Right ventricle myocardium inferior (tissue), 1 donor: ENCODE measurements at places on chromosomes 1 and 21.

DNA sequence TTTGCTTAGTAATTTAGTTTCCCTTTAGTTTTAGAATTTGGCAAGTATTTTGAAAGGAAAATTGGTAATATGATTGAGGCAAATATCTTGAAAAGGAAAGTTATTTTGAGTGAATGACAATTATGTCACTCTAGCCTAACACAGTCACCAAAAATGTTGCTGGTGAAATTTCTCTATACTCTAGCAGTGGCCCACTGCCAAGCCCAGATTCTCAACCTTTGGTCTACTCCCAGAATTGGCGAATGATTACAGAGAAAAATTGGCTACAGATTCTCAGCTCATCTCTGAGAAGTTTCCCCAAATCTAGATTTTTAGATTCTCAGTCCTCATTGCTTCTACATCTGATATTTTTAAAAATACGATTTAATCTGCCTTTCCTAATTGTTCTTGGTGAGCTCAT, 84.9 kb downstream of the PIGK start:
- no peak for DNase-seq

GRCh38 chr1:169047074-169047473, 59.4 kb upstream of the ATP1B1 start:
- DNase-seq = no peak

DNA sequence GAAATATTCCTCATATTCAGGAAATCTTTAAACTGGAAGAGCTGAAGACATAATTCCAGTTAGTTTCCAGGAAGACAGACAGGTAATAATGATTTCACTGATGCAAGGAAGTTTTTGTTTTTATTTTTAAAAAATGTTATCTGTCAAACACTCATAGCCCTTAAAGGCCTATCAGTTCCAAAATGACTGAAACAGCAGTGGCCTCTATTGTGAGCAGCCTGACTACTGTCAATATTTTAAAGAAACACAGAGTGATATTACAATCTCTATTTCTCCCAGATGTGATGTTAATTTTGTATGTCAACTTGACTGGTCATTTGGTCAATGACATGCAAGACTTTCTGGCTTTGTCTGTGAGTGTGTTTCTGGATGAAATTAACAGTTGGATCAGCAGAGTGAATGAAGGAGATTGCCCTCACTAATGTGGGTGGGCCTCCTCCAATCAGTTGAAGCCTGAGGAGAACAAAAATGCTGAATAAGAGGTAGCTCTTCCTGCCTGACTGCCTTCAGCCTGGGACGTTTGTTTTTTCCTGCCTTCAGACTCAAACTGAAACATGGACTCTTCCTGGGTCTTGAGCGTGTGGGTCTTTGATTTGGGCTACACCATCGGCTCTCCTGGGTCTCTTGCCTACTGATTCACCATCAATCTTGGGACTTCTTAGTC, 31.3 kb upstream of the SLC30A10 start:
- no peak for DNase-seq

- no peak for DNase-seq
Observed at GRCh38 chr21:41601573-41602368, 93.8 kb upstream of the TMPRSS2 start.

DNA sequence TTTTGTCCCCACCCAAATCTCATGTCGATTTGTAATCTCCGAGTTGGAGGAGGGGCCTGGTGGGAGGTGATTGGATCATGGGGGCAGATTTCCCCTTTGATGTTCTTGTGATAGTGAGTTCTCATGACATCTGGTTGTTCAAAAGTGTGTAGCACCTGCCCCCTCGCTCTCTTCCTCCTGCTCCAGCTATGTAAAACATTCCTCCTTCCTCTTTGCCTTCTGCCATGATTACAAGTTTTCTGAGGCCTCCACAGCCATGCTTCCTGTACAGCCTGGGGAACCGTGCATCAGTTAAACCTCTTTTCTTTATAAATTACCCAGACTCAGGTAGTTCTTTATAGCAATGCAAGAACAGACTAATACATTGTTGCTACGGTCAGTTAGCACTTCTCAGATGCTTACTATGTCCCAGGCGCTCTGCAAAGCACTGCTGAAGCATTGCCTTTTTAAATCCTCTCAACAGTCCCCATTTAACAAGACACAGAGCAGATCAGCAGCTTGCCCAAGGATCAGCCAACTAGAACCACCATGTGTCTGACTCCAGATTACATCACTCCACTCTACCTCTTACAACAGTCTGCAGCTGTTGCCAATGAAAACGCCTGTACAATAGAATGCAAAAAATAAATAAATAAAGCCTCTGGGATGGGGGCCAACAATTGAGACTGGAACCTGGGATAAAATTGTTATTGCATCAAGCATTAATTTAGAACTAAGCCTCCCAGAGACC, 52.4 kb upstream of the USP1 start:
- DNase-seq = no peak

DNA sequence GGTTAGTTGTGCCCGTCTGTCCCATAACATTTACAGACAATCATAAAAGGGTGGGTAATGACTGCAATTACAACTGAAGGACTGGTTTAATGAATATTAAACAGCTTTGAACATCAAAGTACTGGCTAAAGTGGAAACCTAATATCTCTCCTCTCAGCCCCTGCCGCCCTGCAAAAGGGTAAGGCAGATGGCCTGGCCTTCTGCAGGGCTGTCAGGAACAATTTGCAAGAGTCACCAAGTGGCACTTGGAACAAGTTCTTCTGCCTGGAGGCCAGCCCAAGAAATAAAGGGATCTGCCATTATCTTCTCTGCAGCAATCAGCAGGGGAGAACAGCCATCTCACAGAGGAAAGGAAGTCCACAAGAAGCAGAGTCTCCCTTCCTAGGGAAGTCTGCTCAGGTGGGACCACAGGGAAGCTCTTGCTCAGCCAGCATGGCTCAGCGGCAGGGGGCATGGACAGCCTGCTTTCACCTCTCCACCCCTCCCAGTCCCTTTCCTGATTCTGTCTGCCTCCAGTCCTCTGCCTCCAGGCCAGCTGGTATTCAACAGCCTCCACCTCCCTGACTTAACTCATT, 96.1 kb downstream of the TRABD2B start:
- no peak for DNase-seq

GRCh38 chr1:206672011-206672688, 12.6 kb upstream of the MAPKAPK2 start:
- DNase-seq = no peak

- DNase-seq = no peak
Observed at GRCh38 chr1:208009303-208009702, 98.4 kb upstream of the CD34 start.

DNA sequence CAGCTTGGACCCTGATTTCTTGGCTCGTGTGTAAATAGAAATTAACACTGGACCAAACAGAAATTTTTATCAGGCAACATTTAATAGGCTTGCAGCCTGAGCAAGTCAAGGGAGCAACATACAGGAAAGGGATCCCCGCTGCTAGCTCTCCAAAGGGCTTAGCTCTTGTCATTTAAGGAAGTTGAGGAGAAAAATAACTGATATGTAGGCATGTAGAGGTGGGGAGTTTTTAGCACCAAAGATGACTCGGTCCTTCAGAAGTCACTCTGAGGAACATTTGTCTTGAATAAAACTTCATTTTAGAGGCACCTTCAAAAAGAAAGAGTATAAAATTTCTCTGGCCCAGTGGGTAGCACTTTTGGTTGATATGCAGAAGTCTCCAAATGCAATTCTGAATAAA, 27.1 kb downstream of the GBP2 start:
- no peak for DNase-seq

- no peak for DNase-seq
Observed at GRCh38 chr1:43912607-43913006, 21.0 kb upstream of the ARTN start.

DNA sequence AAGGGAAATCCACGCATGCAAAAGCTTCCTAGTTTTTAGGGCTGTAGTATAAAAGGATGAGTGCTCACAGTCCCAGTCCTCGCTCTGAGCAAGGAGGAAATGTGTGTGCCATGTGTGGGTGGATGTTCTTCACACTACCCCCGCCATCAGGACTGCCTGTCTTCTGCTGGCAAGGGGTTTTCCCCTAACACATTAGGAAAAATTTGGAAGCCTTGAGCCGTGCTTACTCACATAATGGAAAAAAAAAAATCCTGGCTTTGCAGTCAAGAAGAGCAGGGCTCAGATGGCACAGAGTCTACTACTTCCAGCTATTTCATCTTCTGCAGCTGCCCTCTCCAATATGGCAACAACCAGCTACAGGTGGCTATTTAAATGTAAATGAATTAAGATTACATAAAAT, 363.1 kb downstream of the PLPP3 start:
- DNase-seq = no peak

GRCh38 chr1:158666037-158666436, 20.5 kb downstream of the SPTA1 start:
- peak; percentile 55 for DNase-seq

DNA sequence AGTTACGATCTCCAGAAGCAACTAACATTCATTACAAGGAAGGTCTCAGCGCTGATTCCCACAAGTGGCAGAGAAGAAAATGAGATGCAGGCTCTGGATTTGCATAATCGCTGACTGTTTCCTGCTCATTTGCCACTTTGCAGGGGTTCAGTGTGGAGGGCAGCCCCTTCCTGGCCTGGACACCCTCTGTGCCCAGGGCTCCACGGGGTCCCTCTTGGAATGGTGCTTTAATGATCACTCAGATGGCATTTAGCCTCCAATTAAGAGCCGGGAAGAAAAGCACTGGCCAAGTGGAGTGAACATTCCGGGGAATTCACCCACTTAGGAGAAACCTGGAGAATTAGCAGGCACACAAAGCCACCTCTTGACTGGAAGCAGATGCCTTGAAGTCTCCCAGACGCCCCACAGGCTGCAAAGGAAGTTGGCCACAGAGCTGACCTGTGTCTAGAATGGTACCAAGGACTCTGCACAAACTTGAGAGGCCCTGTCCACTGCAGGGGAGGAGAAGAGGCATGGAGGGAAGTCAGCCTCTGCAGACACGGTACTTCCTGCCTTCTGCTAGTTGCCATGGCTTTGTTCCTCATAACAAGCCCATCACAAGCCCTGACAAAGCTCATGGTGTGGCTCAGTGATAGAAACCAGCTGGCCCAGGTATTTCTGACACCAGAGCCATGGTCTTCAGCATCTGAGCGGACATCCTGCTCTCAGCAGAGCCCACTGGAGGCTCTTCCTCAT, 157.2 kb downstream of the KAZN start:
- no peak for DNase-seq

- DNase-seq = no peak
Observed at GRCh38 chr1:151905070-151905442, 4.3 kb downstream of the THEM4 start.

GRCh38 chr21:32599091-32599490, 13.1 kb downstream of the CFAP298 start:
- DNase-seq = no peak

DNA sequence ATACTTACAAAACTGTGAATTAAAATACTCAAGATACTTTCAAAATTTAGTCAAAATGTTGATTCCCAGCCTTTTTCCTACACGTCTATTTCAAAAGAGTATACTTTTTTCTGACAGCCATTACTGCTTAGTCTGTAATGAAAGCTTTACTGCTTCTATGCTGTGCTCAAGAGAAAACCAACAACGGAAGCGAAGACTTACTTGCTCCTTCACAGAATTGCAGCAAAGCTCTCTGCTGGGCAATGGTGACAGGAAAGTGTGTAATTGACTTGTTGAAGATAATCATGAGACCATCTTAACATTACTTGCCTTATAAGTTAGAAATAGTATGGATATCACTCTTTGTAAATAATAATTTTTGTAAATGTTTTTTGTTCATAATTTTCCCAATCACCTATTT, 1.7 kb upstream of the DYNLT5 start:
- no peak for DNase-seq

GRCh38 chr1:19315378-19316198, 3.5 kb downstream of the SLC66A1 start:
- DNase-seq = no peak

DNA sequence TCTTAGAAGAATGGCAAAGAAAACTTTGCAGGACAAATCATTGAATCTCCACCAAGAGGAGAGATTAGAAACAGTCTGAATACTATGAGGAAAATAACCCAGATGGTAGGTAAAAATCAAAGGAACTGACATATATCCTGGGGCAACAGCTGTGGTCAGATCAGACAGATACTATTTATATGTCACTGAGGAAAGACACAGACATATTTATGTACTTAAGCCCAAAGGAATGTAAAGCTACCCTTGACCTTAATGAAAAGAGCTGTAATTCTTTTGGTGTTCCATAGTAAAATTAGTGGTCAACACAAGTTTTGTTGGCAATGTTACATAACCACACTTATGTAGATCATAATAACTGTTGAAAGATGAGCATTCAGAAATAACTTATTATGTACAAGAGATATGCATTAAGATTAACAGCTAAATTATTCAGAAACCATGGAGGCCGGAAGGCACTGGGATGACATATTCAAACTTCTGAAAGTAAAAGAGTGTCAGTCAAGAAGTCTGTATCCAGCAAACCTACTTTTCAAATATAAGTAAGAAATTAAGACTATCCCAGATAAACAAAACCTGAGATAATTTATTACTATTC, 166.1 kb upstream of the SAMSN1 start:
- no peak for DNase-seq

DNA sequence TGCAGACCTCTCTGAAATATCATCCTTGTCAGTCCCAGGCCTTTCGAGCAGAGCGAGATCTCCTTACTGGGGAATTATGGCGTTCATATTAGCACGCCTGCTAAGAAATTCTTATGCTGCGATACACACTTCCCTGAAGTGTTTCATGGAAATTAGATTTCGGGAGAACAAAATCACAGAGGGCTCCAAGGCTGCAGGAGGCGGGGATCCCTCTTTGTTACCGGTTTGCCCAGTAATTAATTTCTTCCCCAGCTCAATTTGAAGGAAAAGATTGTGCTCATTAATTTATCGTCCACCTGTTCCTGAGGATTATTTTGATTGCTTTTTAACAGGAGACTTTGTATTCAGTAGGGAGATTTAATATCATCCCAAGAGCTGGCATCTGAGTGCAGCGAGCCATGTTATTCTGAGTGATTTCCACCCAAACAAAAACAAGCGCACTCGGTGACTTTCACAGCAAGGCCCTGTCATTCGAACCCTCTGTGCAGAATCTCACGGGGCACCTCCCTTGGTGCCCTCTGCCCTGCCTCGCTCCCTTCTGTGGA, 202.3 kb upstream of the GALNT2 start:
- no peak for DNase-seq

DNA sequence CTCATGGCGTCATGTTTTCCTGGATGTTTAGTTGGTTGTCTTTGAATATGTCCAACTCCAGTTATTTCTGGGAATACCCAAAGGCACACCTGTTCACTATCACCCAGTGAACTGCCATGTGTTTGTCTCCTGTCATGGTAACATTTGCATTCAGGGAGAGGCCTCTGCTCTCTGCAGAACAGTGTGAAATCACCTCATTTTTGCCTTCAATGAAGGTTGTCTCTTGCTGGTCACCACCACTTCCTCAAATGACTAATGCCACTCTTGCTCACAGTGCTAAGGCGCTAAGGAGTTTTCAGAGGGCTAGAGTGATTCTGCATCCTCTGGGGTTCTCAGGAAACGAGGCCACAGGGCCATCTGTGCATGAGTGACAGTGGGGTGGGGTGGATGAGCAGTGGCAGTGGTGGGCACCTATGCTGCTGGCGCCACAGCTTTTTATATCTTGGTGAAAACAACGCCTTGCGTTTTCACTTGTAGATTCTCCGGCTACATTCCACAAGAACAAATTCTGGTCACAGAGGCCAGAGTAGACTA, 60.0 kb upstream of the ATP5PO start:
- DNase-seq = no peak

GRCh38 chr21:42973309-42973990, 912 bp upstream of the PKNOX1 start:
- peak; percentile 44 for DNase-seq

GRCh38 chr1:195954848-195955247, 653.4 kb downstream of the KCNT2 start:
- DNase-seq = no peak
